Activated CD4-positive, alpha-beta T cell treated with anti-CD3 and anti-CD28 coated beads, Interleukin-2, amount 50 U/mL, for 24 hours (primary cell): ENCODE measurements at places on chromosomes 6 and 20.

GRCh38 chr6:43506171-43506570 is 4.0 kb downstream of the LRRC73 start:
- DNase-seq, result no peak

DNA sequence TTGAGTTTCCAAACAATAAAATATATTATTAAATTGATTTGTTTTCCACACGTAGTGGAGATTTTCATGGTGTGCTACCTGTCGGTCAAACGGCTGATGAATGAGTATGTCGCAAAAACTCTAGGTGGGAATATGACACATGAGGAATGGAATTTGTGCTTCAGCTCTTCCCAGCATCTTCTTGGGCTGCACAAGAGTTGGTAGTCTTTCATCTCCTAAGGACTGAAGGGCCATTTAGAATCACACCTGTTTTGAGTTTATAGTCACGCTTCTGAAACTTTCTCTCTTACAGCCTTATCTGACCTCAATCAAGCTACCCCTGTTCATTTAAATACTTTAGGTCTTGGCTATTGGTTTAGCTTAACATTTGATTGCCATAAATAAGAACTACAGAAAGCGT is 157.7 kb upstream of the AKAP12 start:
- DNase-seq, result no peak

GRCh38 chr6:6861351-6861894 is 246.3 kb upstream of the RREB1 start:
- DNase-seq, result no peak

- no peak for DNase-seq
Measured at GRCh38 chr6:43035495-43036194, 14.2 kb downstream of the RRP36 start.

DNA sequence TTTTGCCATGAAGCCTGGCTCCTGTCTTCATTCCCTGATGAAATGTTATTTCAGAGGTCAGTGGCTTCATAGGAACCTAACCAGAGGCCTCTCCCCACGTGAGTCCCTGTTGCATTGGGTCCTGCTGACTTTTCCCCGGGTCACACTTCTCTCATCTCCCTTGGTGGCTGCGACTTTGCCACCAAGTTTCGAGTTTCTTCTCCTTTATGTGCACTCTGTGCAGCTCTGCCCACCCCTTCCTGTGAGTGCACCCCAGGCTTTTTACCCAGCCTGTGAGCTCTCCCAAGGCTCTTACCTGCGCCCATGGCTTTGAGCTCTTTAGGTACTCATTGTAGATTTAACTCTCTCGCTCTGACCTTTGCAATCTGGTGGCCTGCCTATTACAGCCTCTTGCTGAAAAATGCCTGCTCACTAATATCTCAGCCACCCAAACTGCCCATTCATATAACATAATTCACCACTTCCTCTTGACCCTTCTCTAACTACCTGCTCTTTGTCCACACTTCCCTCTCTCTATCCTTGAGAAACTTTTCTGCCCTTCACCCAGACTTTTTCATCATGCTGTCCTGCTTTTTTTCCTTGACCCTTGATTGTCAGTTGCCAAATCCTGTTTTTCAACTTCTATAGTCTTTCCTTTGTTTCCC is 105.9 kb downstream of the SASH1 start:
- DNase-seq, result no peak
